DMS79 treated with DMSO at 0.1 percent for 48 hours (cell line): ENCODE measurements at places on chromosomes 7 and 10.

DNA sequence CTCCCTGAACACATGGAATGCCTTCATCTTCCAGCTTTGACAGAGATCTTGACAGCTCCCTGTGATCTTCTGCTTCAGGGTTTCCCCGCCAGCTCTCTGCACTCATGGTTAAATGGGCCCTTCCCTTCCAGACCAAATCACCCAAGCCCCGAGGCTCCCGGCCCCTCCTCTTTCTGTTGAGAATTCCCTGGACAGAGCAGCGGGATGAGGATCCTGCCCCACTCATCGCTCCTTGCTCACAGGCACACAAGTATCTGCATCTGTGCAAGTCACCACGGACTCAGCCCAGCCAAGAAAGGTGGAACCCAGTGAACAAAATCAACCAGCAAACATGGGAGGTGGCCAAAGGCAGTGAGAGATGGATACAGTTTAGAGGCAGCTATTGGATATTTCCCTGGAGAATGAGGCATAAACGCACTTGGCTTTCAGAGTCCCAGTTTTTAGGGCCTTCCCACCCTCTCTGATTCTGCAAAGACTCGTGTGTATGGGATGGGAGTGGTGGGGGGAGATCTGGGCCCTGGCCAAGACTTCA, 37.7 kb upstream of the CXCL12 start:
- DNase-seq: no peak

- no peak for DNase-seq
These were observed 51.9 kb downstream of the SEMA3A start for GRCh38 chr7:84142726-84143125.

DNA sequence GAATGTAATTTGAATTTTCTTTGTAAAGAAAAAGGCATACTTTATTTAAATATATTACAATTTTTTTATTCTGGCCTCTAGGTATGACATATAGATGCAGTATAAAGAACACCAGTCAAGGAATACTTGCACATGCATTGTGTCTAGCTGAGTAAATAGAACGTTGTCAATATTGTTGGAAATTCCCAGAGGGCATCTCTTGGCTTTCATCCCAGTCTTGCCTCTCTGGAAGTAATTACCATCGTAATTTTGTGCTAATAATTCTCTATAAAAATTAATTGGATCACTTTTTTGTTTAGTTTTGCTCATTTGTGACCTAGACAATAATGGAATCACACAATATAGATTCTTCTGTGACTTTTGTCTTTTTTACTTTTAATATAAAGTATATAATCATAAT, 1052.3 kb upstream of the CELF2 start:
- no peak for DNase-seq

GRCh38 chr10:26804418-26805393, 56.1 kb downstream of the ABI1 start:
- DNase-seq: no peak

- no peak for DNase-seq
These were observed 203.8 kb downstream of the ZEB1 start for GRCh38 chr10:31522820-31523219.
